ENCODE measurements at places on chromosomes 7 and 10.

GRCh38 chr10:110793886-110794285 lies 77.8 kb upstream of the PDCD4 start:
- no peak for DNase-seq

DNA sequence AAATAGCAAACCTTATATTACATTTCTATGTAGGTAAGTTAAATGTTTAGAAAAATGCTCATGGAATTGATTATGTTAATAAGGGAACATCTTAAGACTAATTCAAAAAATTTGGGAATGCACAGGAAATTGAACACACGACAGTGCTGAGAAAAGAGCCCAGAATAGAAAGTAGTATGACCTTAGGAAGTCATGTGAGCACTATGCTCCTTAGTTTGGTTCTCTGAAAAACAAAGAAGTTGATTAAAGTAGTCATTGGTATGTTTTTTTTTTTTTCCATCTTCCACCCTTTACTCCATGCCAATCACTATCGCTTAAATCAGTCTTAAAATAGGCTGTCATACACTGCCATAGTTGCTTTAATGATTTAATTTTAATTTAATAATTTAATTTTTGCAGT lies 242.9 kb downstream of the ANKRD7 start:
- no peak for DNase-seq

- DNase-seq = no peak
These were observed 376.4 kb downstream of the TCERG1L start for GRCh38 chr10:130935128-130935439.

- no peak for DNase-seq
These were observed 139.6 kb upstream of the GPR26 start for GRCh38 chr10:123526356-123527064.

DNA sequence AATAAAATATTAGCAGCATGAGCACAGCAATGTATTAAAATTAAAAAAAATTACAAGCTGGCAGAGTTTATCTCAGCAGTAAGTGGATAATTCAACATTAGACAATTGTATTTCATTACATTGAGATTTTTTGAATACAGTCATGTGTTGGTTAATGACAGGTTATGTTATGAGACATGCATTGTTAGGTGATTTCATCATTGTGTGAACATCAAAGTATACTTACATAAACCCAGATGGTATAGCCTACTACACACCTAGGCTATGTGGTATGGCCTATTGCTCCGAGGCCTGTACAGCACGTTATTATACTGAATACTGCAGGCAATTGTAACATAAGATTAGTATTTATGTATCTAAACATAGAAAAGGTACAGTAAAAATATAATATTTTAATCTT lies 29.7 kb downstream of the CCDC6 start:
- DNase-seq = no peak

DNA sequence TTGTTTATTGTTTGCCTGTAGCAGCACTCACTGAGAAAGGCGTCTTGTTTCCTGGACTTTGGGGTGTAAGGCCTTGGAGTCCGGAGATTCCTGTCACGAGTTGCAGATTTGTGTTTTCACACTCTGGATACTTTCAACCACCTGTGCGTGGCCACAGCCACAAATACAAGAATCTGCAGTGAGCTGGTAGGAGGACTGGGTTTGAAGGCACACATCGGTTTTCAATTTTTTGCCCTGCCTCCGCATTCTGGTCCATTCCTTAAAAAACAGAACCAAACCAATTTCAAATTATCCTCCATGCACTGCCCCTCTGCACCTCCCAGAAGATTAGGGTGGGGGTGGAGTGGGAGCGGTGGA lies 619 bp downstream of the EXOC4 start:
- peak; percentile 38 for DNase-seq

DNA sequence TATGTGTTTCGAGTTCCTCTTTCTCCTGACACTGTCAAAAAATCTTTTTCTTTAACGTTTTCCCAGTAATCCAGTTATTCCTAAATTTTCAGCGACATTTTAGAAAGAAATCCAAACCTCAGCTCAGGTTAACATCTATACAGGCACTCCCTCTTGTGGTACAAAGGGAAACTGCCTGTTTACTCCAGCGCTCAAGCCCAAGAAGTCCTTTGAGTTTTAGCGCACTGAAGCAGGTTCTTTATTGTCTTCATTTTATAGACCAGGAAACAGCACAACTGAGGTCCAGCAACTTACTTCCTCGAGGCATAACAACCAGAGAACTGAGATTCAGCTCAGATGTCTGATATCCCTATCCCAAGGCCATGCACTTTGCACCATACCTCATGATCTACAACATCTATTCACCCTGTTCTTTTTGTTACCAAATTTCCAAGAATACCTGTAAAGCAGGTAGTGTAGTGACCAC lies 287.2 kb upstream of the MKLN1 start:
- DNase-seq = peak; percentile 87

GRCh38 chr7:3301449-3301731 lies 338 bp downstream of the SDK1 start:
- DNase-seq = peak; percentile 37

DNA sequence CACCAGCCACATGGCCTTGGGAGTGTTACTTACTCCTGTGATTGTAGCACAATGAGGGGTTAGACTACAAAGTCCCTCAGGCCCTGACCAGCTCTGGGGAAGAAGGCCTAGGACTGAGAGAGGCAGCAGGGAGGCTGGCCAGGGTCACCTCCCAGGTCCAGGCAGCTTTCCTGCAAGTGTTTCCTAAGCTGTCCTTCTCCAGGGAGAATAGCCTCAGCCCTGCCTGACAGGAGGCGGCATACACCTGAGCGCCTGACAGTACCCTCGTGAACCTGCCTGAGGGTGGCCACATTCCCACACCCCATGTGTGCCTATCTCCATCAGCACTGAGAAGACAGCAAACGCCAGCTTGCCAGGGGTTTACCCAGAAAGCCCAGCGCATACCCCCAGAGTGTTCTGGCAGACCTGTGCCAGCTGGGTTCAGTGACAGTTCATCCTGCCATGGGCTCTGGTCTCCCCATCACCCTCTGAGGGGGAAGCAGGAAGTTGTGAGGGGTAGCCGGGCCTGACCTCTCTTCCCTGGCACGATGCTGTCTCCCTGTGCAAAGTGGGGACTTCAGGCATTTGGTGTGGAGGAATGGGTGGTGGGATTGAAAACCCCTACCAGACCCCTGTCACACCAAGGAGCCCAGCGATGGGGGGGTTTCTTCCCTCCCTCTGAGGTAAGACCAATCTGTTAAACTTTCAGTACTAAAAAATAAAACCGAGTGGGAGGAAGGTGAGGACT lies 56.3 kb upstream of the CAMK2B start:
- no peak for DNase-seq

DNA sequence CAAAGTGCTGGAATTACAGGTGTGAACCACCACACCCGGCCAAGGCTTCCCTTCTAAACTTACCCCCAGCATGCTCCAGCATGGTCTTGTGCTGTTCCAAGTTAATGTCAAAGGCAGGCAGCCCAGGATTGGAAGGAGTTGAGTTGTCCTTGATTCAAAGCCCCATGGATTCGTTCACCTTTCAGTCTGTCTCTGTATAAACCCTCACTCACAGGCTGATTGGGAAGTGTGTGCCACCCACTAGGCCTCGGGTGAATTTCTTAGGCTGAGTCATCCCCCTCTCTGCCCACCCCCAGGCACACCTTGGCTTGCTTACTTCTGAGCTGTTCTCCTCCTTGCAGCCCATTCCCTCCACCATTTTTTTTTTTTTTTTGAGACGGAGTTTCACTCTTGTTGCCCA lies 13.3 kb upstream of the PRDX3 start:
- no peak for DNase-seq

DNA sequence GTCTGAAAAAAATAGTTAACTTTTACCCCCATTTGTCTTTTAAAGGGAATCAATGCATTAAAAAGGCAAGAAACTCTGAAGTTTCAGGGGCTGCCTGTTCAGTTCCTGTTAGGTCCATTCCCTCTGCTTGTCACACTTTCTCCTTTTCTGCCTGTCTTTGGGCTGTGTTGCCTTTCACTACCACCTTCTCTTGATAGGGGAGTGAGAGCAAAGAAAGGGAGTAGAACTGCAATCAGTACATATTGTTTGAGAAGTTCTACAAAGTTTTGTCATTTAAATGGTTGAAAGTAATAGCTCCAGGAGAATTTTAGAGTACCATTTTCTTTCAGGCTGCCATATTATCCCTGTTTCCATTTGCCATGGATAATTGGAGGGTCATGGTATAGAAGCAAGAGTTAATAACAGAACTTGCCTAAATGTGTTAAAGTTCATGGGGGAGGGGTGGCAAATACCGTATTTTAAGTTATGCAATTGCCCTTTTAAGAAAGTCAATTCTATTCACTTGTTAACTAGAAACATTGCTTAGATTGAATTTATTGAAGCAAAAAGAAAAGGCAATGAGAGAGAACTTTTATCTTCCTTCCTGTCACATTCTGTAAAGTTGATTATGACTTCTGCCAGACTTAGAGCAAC lies 38.6 kb downstream of the MPLKIP start:
- DNase-seq = no peak

DNA sequence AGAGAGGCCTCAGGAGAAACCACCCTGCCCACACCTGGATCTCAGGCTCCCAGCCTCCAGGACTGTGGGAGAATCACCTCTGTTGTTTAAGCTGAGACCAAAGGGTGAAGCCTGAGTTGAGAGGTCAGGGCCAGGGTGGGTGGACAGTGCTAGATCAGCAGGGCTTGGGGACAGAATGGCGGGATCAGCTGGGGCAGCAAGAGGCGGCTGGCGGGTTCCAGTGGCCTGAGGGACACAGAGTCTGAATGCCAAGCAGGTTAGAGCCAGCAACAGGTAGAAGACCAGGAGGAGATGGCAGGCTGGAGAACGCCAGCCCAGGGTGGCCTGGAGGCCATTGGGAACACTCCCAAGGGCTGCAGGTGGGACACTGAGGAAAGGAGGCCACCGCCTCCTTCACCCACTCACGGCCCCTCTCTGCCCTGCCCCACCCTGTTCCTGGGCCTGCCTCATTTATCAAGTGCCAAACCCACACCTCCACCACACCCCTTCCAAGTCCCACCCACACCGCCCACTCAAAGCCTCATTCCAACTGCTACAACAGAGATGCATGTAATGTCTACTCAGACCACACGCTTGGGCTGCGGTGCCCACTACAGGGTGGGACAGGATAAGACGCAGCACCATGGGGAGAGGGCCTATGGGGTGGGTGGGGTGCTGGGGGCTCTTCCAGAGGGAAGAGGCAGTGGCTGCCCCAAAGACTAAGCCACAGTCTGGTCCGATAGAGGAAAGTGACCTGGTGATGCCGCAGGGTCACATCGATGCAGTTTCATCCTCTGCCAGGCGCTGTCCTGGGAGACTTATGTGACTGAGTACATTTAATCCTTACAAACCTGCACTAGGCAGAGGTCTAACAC lies 173.9 kb downstream of the TNS3 start:
- DNase-seq = no peak

GRCh38 chr10:123470336-123470921 lies 195.7 kb upstream of the GPR26 start:
- DNase-seq = no peak

DNA sequence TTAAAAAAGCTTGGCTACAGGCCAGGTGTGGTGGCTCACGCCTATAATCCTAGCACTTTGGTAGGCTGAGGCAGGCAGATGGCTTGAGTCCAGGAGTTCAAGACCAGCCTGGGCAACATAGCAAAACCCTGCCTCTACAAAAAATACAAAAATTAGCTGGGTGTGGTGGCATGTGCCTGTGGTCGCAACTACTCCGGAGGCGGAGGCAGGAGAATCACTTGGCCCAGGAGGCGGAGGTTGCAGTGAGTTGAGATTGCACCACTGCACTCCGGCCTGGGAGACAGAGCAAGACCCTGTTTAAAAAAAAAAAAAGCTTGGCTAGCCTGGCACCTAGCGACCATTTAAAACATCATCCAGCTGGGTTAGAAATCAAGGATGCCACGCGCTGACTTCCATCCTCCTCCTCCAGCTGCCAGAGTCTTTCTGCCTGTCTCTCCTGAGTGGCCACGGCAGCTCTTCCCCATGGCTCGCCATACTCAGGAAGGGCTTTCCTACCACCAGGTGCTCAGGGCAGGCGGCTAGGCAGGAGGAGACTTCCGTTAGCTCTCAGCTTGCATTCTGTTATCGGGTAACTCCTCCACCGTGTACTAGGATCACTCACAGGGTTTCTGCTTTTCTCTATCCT lies 45.0 kb downstream of the DENND2A start:
- DNase-seq = no peak

DNA sequence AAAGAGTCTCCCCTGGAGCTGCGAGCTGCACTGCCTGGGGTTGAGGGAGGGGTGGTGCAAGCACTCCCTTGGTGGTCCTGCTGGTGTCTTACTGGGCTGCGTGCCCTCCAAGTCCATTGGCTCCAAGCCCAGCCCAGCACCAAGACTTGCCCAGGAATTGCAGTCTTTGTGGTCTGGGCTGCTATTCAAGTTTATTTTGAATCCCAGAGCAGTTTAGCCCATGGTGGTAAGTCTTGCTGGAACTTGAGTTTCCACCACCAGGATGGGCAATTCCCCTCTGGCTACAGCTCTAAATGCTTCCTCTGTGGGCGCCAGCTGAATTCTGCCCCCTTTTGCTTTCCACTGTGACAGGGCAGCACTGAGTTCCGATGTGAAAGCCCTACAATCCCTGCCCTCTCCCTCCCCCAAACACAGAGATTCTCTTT lies 25.1 kb downstream of the GALNT11 start:
- DNase-seq = peak; percentile 15

GRCh38 chr10:127576740-127577161 lies 27.6 kb downstream of the NPS start:
- DNase-seq = no peak

- DNase-seq = no peak
These were observed 46.7 kb downstream of the PLXDC2 start for GRCh38 chr10:19862811-19863515.

GRCh38 chr7:137789215-137789882 lies 57.4 kb downstream of the DGKI start:
- DNase-seq = no peak

DNA sequence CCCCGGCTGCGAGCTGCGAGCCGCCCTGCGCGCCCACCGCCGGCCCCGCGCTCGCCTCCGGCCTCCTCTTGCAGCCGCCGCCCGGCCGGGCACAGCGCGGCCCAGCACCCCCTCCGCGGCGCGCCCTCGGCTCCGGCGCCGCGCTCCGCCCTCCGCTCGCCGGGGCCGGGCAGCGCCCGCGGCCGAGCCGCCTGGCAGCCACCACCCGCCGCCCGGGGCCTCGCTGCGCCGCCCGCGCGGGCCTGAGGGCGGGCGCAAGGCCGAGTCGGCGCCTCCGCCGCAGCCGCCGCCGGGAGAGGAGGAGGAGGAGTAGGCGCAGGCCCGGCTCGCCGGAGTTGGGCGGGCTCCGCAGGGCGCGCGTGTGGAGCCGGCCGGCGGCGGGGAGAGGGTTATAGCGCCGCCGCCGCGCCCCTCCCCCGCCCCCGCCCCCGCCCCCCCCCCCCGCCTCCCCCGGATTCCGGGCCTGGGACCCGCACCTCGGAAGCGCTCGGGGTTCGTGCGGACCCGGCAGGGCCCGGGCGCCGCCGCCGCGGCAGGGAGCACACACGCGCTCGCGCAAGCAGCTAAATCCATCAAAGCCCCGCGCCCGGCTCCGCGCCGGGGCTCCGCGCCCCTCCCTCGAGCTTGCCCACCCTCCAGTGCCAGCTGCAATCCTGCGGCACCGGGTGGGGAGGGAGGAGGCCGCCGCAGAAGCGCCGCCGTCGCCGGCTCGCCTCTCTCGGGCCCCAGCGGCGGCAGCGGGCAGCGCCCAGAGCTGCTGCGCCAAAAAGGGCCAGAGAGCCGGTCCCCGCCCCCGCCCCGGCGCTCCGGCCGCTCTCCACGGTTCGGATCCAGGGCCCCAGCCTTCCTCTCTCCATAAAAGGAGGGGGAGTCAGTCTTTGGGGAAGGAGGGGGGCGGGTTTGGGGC lies at the start of gene PDGFA:
PDGFA (minus strand) TSS at position 363 of the 907 bp plus-strand sequence. CDS start 845 bp downstream, outside the sequence.
- DNase-seq = peak; percentile 85

GRCh38 chr10:26737730-26738129 lies 40.2 kb downstream of the PDSS1 start:
- no peak for DNase-seq
